ENCODE measurements at places on chromosomes 13 and 19.

DNA sequence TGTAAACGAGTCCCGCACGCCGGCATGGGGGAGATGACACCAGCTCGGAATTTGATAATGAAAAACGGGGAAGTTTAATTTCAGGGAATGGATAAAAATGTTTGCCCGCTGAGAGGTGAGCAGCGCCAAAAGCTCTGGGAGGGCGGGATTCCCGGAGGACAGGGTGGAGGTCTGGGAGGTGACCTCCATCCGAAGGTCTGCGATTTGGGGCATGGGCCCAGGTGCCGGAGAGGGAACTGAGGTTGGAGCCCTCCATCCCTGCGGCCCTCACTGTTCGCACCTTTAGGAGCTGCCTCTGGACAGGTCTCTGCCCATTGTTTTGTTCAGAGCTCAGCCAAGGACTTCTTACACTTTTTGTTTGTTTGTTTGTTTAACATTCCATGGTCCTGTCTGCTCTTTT, 129.8 kb downstream of the URI1 start:
- no peak for DNase-seq

- DNase-seq: no peak
Observed at GRCh38 chr13:110363010-110363409, 55.9 kb downstream of the COL4A2 start.

- DNase-seq: no peak
Observed at GRCh38 chr13:107252428-107252827, 684.5 kb upstream of the ARGLU1 start.

DNA sequence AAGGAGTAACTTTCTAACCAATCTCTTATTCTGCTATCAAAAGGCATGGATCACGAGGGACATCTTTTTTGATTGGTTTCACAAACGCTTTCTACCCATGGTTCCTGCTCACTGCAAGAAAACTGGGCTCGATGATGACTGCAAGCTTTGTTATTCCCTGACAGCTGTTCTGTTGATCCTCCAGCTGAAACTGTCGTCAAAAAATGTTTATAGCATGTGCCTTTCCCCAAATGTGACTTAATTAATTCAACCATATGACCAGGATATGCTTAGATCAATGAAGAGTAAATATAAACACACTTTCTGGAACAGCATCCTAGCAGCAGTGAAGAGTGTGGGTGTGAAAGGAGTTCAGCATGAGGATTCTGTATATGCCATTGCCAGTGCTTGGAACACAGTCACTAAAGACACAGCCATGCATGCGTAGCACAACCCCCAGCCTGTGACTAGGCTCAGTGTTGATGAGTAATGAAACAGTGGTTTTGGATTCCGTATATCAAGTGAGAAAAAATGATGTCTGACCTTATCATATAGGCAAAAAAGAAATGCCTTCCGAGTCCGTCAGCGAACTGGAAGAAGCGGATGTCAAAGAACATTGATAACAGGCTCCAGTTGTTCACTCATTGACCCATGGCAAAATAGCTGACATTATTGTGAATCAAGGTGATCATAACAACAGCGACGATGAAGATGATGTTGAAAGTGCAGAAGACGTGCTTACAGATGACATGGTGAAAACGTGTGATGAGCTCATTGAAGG, 347.4 kb downstream of the FGF9 start:
- no peak for DNase-seq

GRCh38 chr19:41564515-41565378, 11.2 kb upstream of the CEACAM21 start:
- no peak for DNase-seq

DNA sequence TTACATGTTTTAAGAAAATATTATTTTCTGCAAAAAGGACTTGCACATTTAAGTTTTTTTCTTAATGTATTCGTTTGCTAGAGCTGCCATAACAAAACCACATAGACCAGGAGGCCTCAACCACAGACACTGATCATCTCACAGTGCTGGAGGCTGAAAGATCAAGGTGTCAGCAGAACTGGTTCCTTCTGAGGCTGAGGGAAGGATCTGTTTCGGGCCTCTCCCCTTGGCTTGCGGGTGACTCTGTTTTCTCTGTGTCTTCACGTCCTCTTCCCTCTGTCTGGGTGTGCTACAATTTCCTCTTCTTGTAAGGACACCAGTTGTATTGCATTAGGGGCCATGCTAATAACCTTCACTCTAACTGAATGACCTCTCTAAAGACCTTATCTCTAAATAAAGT, 364.2 kb downstream of the IRS2 start:
- no peak for DNase-seq

- peak; percentile 49 for DNase-seq
Observed at GRCh38 chr19:24033963-24034342, 53.0 kb upstream of the ZNF254 start.

DNA sequence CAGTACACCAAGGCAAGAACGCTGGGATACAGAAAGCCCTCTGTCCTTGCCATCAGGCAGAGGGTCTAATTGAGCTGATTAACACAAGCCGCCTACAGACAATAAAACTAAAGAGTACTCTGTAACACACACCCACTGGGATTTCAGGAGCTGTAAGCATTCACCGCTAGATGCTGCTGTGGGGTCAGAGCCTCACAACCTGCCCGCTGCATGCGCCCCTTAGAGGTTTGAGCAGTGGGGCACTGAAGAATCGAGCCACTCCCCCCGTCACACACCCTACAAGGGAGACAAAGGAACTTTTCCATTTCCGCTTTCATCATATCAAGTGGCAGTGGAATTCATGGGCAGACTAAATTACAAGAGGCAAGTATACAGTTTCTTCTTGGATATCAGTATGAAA, 1080.6 kb downstream of the PCDH17 start:
- DNase-seq: no peak

- DNase-seq: peak; percentile 48
Observed at GRCh38 chr19:13748169-13748828, 16.0 kb upstream of the MRI1 start.

DNA sequence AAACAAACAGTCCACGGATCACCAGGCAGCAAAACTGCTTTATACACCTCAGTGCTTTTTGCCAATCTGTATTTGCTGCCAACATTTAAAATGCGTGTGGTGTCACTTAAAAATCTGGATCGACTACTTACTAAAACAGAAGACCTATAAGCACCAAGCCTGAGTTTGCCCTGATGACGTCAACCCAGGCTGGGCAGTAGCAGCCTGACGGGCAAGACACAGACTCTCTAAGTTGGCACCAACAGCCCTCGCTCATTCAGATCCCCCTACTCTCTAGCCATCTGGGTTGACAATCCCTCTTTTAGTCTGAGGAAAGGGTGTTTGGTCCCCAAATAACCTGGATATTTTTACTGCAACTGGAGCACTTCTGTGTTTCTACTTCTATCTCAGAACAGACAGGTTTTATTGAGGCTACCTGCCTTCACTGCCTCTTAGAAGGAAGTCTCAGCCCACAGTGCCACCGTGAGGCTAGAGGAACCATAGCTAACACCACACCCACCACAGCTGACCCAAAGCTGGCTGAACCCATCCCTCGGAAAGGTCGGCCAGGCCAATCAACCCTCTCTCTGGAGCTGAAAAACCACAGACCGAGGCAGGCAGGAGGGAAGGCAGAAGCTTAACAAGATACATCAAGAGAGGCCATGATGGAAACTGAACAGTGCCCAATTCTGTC, 6.9 kb downstream of the SUGP2 start:
- DNase-seq: no peak

GRCh38 chr19:47110521-47111005, 3.0 kb downstream of the ZC3H4 start:
- peak; percentile 21 for DNase-seq

- no peak for DNase-seq
Observed at GRCh38 chr19:4640247-4641000, 1.1 kb downstream of the TNFAIP8L1 start.

DNA sequence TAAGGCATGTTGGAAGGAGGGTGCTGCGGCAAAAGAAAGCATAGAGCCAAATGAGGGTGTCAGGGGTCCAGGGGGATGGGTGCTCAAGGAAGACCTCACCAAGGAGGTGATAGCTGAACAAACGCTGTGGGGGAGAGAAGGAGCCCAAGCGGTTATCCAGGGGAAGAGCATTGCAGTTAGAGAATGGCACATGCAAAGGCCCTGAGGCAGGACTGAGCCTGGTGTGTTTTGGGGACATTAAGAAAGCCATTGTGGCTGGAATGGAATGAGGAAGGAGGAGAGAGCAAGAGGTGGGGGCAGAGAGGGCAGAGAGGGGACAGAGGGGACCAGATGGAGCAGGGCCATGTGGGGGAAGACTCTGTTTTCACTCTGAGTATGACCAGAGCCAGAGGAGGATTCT, 6.1 kb upstream of the MYH14 start:
- DNase-seq: no peak

GRCh38 chr13:52830946-52831345, 17.5 kb downstream of the PCDH8 start:
- DNase-seq: no peak

DNA sequence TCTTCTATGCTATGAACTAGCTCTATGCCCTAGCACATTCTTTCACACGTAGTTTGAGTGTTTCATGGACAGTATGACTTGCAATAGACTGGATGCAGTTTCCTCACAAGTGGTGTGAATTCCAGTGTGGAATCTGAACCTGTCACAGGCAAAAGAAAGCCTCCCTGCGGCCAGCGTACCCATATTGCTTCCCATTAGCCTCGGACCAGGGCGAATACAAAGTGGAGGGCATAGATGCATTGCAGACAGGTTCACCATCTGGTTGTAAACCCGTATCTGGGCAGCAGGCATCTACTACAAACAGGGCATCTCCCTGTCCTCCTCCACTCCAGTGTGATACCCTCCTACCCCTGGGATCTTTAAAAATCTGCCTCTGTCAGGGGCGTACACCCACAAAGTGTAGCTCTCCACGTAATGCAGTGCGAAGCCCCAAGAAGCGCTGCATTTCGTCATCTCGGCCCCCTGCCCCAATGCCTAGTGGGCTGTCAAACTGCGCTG, 1.4 kb upstream of the CIC start:
- DNase-seq: no peak

DNA sequence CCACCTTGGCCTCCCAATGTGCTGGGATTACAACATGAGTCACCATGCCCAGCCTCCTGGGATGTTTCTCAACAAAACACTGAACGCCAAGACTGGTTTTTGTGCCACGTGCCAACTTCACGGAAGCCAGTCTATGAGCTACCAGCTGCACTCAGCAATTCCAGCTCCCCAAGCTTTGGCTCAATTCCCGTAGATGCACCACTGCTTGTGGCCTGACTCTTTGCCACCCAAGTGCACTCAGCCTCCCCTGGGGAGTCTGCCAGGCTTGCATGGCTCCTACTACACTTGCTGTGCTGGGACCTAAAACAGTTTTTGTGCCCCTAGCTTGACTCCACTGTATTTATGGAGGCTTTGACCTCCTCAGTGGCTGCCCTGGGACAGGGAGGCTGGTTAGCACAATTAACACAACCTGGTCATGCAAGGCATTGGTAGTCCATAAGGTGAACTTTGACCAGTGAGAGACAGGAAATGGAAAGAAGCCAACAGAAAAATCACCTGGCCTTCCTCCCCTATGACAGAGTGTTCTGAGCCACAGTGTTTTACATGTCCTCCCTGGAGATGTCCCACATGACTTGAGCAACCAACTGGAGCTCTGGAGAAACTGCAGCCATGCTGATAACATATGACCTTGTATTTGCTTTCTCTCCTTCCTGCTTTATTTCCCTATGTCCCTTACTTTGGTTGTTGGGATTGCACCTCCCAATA, 1173.1 kb downstream of the UQCRFS1 start:
- DNase-seq: no peak

- DNase-seq: no peak
Observed at GRCh38 chr13:57128909-57129308, 11.8 kb upstream of the PRR20A start.

GRCh38 chr13:31756346-31756745, 17.0 kb downstream of the RXFP2 start:
- DNase-seq: no peak

DNA sequence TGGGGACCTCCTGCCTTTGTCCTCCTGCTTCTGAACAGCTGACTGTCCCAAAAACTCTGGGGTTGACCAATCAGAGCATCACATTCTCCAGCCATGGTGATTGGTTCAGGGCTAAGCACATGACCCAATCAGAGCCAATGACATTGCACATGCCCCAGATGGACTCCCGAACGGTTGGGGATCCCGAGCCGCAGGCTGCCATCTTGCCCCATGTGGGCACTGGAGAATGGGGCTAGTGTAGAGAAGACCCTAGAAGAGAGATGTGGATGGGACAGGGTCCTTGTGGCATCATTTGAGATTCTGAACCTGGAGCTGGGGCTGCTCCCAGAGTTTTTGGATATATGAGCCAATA, 31.3 kb upstream of the PEPD start:
- DNase-seq: no peak

DNA sequence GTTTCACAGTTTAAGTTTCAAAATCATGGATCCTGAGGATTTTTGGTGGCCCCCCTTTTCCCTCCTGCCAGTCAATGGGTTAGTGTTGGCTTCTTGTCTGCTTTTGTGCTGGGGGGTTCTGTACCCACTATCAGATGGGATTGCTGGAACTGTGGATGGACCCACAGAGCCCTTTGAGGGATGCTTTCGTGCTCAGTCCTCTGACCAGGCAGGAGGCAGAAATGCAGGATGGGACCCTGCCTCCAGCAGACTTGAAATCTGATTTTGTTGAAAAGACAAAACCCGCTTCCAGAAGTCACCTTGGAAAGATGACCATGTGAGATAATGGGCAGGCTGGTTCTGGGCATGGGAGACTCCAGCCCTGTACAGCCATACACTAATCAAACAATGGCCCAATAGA, 408.9 kb downstream of the ZNF536 start:
- no peak for DNase-seq

DNA sequence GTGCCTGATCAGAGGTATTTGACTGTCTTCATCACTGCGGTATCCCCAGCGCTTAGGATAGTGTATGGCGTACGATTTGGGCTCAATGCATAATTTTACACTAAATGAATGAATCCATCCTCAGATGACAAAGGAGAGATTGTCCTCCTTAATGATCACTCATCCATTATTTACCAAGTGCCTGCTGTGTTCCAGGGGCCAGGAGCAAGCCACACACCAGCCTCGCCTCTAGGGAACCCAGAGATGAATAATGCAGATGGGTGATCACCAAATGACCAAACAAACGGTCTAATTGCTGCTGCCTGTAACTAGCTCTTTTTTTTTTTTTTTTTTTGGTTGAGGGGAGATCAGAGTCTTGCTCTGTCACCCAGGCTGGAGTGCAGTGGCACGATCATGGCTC, 5.9 kb upstream of the GPR32 start:
- DNase-seq: no peak

- DNase-seq: no peak
Observed at GRCh38 chr13:30172593-30173302, 134.6 kb downstream of the KATNAL1 start.

All from NCI-H2171 treated with DMSO at 0.1 percent for 48 hours (cell line).